ENCODE measurements at places on chromosomes 3 and 15.

DNA sequence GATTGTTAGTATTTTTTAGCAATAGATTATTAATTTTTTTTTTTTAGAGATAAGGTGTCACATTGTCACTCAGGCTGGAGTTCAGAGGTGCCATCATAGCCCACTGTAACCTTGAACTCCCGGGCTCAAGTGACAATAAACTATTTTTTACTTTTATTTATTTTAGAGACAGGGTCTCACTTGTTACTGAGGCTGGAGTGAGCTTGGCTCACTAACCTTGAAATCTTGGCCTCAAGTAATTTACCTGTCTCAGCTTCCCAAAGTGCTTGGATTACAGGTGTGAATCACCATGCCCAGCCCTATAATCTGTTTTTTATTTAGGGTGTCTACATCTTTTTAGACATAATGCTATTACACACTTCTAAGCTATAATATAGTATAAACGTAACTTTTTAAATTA is 7.9 kb upstream of the ARPP19 start:
- no peak for DNase-seq

GRCh38 chr3:20007960-20008359 is 4.1 kb downstream of the PP2D1 start:
- no peak for DNase-seq

DNA sequence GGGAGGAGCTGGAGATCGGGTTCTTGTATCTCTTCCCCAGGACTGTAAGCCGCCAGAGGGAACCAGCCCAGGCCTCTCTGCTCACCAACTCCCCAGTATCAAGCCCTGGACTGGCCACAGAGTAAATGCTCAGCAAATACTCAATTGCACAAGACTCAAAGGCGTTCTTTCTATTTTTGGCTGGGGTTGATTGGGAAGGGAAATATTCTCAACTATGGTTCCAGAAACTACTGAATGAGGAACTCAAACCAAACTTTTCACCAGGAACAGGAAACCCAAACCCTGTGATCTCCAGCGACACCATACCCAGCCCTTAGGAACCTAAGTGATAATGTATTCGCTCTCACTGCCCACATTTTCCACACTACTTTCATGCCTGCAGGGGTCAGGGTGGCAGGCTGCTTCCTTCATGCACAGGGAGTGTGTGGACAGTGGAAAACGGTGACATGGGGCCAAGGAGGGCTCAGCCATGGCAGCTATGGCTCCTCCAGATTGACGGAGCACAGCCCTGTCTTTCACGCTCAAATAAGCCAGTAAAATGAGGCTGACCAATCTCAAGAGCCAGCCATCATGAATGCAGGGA is 124.7 kb upstream of the RAD18 start:
- DNase-seq: no peak

DNA sequence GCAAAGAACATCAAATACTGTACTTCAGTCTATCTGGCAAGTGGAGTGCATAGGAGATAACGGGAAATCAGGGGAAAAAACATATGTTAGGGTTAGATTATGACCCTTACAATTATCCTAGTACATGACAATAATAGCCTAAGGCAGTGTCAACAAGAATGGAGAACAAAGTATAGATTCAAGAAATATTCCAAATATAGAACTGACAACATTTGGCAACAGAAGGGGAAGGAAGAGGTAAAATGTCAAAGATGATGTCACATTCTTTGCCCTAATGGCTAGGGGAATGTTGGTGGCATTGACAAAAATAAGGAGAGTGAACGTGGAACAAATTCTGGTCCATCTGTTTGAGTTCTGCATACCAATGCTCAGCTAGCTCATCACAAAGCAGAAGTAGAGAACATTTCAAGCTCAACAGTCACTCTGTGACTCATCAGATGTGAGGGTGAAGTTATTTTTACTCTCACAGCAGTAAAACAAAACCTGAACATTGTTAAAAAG is 15.5 kb upstream of the ATP8B4 start:
- no peak for DNase-seq

GRCh38 chr3:101643861-101644613 is 32.9 kb downstream of the ZBTB11 start:
- DNase-seq: peak; percentile 15

- no peak for DNase-seq
Measured at GRCh38 chr3:84194029-84194428, 764.8 kb upstream of the CADM2 start.

DNA sequence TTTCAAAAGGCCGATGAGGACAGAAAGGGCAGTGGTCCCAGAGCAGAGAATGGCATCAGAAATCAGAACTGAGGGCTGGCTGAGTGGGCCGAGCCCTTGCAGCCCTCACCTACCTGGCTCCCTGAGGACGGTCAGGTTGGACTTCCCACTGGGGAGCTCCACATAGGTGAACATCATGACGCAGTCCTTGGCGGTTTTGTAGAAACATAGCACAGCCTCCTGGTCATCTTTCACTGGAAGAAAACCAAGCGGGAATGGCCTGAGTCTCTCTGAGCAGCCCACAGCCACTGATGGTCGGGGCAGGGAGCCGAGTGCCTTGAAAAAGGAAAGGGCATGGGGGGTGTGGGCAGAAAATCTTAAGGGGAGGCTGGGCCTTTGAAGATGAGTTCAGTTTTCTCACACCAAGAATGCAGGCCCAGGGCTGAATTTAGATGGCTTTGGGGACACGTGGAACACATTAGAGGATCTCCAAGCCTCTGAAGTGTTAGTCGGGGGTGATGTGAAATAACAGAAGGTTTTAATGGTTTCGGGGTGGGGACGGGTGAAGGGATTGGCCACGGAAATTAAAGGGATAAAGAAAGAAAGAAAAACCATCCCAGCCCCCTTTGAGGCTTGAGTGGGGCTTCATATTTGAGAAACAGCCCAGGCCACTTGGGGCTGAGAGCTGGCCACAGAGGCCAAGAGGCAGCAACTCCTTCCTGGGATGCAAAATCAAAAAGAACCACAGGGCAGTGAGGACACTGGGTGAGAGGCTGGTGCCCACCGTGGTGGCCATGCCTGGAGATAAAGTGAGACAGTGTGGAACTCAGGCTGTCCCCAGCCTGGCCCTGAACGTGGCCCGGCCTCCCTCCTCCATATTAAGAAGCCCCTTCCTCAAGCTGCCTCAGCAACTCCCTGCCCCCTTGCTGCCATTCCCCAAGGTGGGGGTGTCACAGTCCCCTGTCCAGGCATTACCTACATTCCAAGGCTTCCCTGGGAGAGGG is 36.2 kb downstream of the UMPS start:
- DNase-seq: no peak

- DNase-seq: no peak
Measured at GRCh38 chr15:82656641-82657266, 9.6 kb upstream of the CPEB1 start.

DNA sequence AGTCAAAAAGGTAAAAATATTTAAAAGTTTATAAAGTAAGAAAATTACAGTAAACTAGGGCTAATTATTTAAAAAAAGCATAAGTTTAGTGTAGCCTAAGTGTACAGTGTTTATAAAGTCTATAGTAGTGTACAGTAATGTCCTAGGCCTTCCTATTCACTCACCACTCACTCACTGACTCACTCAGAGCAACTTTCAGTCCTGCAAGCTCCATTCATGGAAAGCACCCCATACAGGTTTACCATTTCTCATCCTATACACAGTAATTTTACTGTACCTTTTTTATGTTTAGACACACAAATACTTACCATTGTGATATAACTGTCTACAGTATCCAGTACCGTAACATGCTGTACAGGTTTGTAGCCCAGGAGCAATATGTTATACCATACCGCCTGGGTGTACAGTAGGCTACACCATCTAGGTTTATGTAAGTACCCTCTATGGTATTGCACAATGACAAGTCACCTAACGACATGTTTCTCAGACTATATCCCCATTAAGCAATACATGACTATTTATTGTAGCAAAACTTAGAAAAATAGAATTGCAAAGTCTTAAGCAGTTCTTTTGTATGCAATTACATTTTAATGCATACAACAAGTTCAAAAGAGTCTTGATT is 19.5 kb downstream of the AVEN start:
- no peak for DNase-seq

DNA sequence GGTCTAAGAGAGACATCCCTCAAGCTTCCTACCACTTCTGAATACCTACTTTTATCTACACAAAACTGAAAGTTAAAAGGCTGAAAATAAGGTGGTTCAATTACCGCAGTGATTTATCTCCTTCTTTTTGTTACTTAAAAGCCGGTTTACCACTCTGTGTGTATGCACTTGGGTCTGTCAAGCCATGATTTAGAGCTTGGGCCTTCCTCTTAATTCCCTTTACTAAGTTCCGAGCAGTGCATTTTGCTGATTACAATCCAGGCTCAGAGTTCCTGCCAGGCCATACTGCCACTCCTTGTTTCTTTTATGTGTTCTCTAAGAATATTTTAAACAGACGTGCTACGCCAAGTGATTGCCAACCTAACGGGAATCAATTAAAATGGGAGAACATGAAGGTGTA is 16.5 kb downstream of the KCTD6 start:
- no peak for DNase-seq

- DNase-seq: peak; percentile 64
Measured at GRCh38 chr3:179147514-179147872, 664 bp upstream of the PIK3CA start.

GRCh38 chr15:74349241-74349778 is 18.1 kb downstream of the CYP11A1 start:
- DNase-seq: no peak

GRCh38 chr3:102142379-102143060 is 292.3 kb upstream of the ZPLD1 start:
- no peak for DNase-seq

DNA sequence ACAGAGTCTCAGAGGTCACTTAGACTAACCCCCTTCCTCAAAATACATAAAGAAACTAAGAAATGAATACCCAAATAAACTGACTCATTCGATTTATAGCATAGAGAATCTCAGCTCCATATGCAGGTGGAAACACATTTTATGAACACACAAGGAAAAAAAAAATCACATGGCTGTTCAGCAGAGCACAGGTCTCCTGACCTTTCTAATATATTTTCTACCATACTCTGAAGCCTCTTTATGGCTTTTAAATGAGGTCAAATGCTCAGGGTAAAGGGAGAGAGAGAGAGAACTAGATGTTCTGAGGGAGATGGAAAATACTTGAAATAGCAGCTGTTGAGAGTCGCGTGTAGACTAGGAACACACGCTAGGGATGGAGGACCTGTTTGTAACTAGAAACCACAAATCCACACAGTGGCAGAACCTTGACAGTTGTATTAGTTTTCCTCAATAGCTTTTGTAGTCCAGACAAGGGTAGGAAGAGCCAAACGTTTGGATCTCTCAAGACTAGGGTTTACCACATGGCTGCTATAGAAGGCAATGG is 165.3 kb downstream of the FMN1 start:
- no peak for DNase-seq

- no peak for DNase-seq
Measured at GRCh38 chr15:69793781-69794451, 303.8 kb downstream of the TLE3 start.

GRCh38 chr15:89121414-89121813 is 33.2 kb downstream of the ABHD2 start:
- DNase-seq: no peak

DNA sequence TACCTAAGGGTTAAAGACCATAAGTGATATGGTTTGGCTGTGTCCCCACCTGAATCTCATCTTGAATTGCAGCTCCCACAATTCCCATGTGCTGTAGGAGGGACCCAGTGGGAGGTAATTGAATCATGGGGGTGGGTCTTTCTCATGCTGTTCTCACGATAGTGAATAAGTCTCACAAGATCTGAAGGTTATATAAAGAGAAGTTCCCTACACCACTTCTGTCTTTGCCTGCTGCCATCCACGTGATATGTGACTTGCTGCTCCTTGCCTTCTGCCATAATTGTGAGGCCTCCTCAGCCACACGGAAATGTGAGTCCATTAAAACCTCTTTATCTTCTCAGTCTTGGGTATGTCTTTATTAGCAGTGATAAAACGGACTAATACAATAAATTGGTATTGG is 75.0 kb upstream of the CADPS start:
- no peak for DNase-seq

GRCh38 chr3:17949101-17949500 is 206.7 kb upstream of the TBC1D5 start:
- DNase-seq: no peak

DNA sequence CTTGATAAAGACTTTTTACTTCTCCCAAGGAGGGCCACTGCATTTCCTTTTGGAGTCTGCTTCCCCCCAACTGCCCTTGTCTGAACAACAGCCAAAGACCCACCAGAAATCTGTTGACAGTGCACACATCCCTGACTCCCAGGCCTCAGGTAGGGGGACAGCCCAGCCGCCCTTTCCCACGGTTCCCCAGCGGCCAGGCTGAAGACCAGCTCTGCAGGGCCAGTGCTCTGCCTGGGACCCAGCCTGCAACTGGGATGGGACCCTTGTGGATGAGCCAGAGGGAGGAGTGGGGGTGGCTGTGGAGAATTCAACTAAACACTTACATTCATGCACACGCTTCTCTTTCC is 8.1 kb upstream of the PRR23E start:
- DNase-seq: no peak

DNA sequence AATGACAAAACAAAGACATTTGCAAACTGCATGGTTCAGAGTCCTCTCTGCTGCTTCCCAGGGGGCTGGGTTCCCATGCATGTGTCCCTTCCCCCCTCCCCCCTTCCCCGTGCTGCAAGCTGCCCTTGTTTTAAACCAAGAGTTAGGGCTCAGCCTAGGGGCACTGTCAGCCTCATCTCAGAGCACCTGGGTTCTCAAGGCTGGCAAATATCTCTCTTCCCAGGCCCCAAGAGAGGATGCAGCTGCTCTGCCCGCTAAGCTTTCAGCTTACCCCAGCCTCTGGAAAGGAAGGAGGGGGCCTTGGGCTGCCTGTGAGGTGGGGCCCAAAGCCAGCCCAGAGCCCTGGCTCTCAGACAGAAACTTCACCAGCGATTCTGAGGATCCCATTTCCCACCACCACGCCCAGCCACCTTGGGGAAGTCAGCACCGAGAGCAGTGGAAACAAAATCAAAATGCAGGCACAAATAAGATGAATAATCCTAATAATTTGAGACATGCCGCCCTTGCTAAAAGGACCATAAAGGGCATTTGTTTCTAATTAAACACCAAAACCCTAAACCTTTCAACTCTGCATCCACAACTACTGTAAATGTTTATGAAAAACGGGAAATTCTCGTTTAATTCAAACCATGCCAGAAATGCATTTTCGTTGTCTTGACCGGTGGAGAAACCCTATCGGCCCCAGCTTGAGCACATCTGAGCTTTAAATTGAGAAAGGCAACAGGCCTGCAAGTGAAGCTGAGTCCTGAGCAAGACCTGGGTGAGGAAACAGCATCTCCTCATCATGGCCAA is 67.7 kb upstream of the WNT5A start:
- DNase-seq: no peak

GRCh38 chr15:64524778-64525177 is 64.4 kb downstream of the ZNF609 start:
- DNase-seq: no peak

DNA sequence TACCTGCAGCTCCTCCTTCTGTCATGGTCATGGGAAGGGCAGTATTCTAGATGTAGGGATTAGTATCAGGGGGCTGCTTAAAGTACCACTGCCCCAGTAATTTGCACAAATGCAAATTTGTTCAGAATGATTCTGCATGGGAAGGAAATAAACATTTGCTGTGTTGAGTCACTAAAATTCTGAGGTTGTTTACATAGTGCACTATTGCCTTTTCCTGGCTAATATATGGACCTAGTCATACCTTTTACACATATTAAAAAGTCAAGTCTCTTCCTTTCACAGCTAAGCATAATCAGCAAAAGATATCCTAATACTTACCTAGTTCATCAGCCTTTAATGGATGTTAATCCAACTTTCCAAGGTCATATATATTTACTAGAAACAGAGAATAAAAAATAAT is 746.4 kb upstream of the NR2F2 start:
- DNase-seq: no peak

Data from activated T-cell treated with anti-CD3 and anti-CD28 coated beads for 48 hours (primary cell).